ENCODE measurements at places on chromosomes 7 and 10. TPM values are rescaled to one million over a fixed set of nuclear protein-coding genes. Genes with fewer than 3 reads are reported as not detected.

DNA sequence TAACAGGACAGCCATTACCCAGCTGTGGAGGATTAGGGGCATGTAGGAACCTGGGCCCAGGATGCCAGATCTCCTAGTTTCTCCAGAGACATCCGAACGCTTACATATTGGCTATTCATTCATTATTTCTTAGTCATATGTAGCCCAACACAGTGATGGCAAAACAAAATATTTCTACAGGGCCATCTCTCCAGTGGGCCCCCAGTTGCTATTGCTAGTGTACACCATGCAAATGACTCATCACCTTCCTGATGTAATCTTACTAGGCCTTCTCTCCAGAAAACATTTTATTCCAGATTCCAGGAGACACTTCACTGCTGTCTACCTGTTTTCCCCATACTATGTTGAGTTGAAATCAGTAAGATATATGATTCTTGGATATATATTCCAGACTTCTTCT is 201.7 kb downstream of the PLXDC2 start:
- H3K36me3 ChIP-seq: no peaks in the 10 kb centered on the region
- DNase-seq: no peak
- no peak overlapping the region for H3K4me3 ChIP-seq
- no peaks in the 10 kb centered on the region for H3K27me3 ChIP-seq
- H3K4me1 ChIP-seq: no peaks in the 10 kb centered on the region

DNA sequence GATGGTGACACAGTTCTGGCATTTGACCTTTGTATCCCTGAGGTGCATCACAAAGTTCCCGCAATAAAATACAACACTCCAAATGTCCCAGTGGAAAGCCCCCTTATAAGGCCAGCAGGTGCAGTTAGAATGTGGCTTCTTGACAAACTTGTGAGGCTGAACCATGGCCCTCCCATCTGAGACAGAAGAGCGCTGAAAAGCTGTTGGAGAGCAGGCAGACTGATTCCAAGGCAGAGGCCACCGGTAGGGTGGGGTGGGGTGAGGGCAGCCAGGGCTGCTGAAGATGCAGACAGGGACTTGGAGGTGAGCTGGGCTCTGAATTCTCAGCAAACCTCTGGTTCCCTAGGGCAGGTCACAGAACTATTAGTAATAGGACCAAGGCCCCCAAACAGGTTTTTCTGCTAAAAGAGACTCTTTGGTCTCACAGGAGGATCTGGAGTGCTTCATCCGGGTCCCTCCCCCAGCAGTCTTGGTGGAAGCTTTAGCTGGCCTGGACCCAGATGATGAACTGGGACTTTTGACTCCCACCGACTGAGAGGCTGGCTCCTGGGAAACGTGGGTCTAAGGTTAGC is 15.6 kb upstream of the CHST3 start:
- H3K36me3 ChIP-seq: no peaks in the 10 kb centered on the region
- H3K4me1 ChIP-seq: no peaks in the 10 kb centered on the region
- no peak overlapping the region for H3K4me3 ChIP-seq
- no peak overlapping the region for H3K27ac ChIP-seq

GRCh38 chr7:99624484-99624883 is 7.7 kb downstream of the ZSCAN25 start:
- H3K4me3 ChIP-seq: peak overlapping the region; percentile 46
- no peaks in the 10 kb centered on the region for H3K27me3 ChIP-seq
- peak; percentile 87 for DNase-seq
- H3K27ac ChIP-seq: peak overlapping the region; percentile 32

GRCh38 chr7:153445641-153446040 is 606.6 kb upstream of the DPP6 start:
- no peaks in the 10 kb centered on the region for H3K4me1 ChIP-seq
- DNase-seq: no peak
- H3K27me3 ChIP-seq: no peaks in the 10 kb centered on the region
- H3K27ac ChIP-seq: no peak overlapping the region

DNA sequence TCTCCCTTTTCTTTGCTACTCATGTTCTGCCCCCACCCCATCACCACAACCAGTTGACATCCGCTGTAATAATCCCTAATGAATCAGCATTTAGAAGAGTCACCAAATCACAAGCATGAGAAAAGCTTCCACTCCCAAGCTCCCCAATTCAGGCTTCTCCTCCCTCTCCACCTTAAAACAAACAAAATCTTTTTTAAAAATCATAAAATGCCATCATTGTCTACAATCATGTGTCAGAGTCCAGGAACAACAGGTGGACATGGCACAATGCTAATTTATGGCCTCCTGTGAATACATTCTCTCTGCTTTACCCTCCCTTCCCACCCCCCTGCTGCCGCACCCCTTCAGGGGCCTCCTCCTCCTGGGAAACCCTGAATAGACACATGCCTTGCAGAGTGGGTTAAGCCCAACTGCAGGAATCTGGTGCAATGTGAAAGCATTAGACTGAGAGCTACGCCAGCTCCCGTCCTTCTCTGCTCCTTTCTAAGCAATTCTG is 3.7 kb downstream of the LRRC4 start:
- no peaks in the 10 kb centered on the region for H3K4me1 ChIP-seq
- no peaks in the 10 kb centered on the region for H3K27me3 ChIP-seq
- DNase-seq: no peak
- H3K27ac ChIP-seq: no peak overlapping the region
- peaks cover 3% of the 10 kb centered on the region for H3K36me3 ChIP-seq

- no peak overlapping the region for H3K27ac ChIP-seq
- H3K4me3 ChIP-seq: no peak overlapping the region
- no peaks in the 10 kb centered on the region for H3K4me1 ChIP-seq
- no peak for DNase-seq
- H3K27me3 ChIP-seq: no peaks in the 10 kb centered on the region
- no peaks in the 10 kb centered on the region for H3K36me3 ChIP-seq
Observed at GRCh38 chr7:23335136-23335535, 36.0 kb downstream of the MALSU1 start.

DNA sequence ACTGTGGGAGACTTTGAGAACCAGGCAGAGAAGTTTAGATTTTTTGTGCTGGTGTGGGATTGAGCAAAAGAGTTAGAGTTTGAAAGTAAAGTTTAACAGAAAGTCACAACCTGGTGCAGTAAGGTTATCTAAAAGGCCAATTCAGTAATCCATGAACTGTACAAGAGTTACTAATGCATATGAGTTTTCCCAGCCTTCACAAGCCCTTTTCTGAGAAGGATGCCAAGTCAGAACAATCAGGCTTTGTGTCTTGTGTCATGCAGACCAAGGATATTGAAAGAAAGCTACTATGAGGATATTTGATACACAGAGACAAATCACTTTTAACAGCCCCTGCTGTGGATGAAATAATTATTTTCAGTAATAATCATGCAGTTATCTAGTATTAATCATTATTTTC is 68.8 kb upstream of the MYO3A start:
- no peak overlapping the region for H3K27ac ChIP-seq
- no peaks in the 10 kb centered on the region for H3K4me1 ChIP-seq
- H3K36me3 ChIP-seq: no peaks in the 10 kb centered on the region
- no peaks in the 10 kb centered on the region for H3K27me3 ChIP-seq
- DNase-seq: no peak

GRCh38 chr10:77363210-77363609 is 274.4 kb downstream of the KCNMA1 start:
- no peaks in the 10 kb centered on the region for H3K4me1 ChIP-seq
- H3K27me3 ChIP-seq: no peaks in the 10 kb centered on the region

GRCh38 chr7:39721345-39721744 is 98.0 kb downstream of the RALA start:
- no peaks in the 10 kb centered on the region for H3K27me3 ChIP-seq
- H3K27ac ChIP-seq: no peak overlapping the region
- DNase-seq: no peak

DNA sequence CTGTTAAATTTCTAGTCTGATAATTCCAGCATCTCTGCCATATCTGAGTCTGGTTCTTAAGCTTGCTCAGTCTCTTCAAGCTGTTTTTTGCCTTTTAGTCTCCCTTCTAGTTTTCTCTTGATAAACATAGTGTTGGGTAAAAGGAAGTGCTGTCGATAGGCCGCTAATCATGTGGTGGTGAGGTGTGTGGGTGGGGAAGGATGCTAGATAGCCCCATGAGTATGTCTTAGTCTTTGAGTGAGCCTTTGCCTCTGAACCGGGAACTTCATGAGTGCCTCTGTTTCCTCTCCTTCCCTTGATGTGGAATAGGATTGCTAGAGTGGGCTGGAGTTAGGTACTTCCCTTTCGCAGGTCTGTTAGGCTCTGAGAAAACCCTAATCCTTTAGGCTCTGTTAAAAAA is 441.8 kb downstream of the INHBA start:
- no peaks in the 10 kb centered on the region for H3K27me3 ChIP-seq
- no peak for DNase-seq
- H3K4me1 ChIP-seq: no peaks in the 10 kb centered on the region
- H3K4me3 ChIP-seq: no peak overlapping the region

- DNase-seq: no peak
- peaks cover 7% of the 10 kb centered on the region for H3K4me1 ChIP-seq
- no peak overlapping the region for H3K4me3 ChIP-seq
Observed at GRCh38 chr10:122995936-122996335, 12.7 kb downstream of the IKZF5 start.

DNA sequence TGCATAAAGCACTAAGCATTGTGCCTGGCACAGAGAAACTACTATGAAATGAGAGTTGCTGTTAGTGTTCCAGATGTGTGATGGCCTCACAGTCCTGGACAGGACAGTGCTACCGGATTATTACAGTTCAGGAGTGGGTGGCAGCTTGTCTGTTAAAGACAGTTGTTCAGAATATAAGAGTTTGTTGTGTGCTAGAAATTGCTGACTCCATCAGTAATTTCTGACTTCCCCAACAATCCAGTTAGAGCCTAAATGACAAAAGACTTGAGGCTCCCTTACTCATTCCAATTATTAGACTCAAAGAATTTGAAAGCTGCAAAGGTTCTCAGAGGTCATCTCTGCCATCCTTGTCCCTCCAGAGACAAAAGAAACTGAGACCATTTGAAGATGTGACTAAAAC is 34.3 kb upstream of the DNAJB12 start:
- H3K27me3 ChIP-seq: no peaks in the 10 kb centered on the region
- H3K27ac ChIP-seq: no peak overlapping the region
- H3K4me1 ChIP-seq: no peaks in the 10 kb centered on the region
- DNase-seq: no peak
- H3K36me3 ChIP-seq: no peaks in the 10 kb centered on the region
- no peak overlapping the region for H3K4me3 ChIP-seq

DNA sequence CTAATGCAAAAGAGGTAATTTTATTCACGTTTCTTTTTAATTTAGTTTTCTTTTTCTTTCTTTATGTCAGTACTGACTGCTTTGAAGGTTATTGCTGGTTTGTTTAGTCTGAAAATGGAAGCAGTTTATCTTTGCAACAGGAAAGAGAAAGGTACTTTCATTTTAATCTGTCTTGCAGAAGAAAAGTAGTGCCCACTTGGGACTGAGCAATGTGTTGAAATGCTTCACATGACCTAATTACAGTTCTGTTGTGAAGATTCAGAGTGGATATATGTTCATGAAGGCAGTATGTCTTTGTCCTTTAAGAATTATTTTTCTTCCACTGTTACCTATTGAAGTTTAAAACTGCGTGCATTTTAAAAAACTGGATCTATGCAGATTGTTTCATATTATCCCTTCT is 80.1 kb downstream of the ANKIB1 start:
- H3K4me1 ChIP-seq: no peaks in the 10 kb centered on the region
- DNase-seq: no peak
- no peaks in the 10 kb centered on the region for H3K36me3 ChIP-seq
- no peaks in the 10 kb centered on the region for H3K27me3 ChIP-seq
- H3K27ac ChIP-seq: no peak overlapping the region

DNA sequence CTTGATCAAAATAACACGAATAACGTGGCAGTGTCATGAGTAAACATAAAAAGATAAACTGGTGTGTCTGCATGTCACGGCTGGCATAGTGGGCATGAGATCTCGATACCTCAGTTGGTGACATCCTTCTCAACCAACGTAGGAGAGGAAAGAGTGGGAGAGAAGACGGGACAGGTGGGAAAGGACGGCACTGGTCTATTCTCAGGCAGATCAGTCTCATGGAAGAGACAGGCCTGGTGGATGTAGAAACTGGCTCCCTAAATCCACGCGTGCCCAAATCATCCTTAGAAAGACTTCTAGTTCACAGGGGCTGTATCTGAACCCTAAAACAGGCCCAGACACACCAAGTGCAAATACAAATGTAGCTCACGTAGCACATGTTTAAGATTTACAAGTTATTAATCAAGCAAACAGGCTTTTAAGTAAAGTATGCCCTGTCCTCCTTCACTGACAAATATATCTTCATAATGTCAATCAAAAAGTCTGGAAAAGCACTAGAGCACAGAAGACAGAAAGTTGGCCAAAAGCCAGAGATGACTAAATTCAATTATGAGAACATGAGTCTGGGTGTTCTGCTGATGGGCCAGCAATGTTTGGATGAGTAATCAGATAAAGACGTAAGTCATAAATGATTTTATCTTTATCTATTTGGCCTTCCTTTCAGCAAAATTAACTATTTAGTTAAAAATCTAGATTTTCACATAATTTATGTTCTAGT is 56.3 kb downstream of the SFMBT2 start:
- no peak overlapping the region for H3K27ac ChIP-seq
- no peaks in the 10 kb centered on the region for H3K27me3 ChIP-seq
- H3K4me3 ChIP-seq: no peak overlapping the region
- H3K36me3 ChIP-seq: peaks cover 6% of the 10 kb centered on the region
- no peak for DNase-seq

DNA sequence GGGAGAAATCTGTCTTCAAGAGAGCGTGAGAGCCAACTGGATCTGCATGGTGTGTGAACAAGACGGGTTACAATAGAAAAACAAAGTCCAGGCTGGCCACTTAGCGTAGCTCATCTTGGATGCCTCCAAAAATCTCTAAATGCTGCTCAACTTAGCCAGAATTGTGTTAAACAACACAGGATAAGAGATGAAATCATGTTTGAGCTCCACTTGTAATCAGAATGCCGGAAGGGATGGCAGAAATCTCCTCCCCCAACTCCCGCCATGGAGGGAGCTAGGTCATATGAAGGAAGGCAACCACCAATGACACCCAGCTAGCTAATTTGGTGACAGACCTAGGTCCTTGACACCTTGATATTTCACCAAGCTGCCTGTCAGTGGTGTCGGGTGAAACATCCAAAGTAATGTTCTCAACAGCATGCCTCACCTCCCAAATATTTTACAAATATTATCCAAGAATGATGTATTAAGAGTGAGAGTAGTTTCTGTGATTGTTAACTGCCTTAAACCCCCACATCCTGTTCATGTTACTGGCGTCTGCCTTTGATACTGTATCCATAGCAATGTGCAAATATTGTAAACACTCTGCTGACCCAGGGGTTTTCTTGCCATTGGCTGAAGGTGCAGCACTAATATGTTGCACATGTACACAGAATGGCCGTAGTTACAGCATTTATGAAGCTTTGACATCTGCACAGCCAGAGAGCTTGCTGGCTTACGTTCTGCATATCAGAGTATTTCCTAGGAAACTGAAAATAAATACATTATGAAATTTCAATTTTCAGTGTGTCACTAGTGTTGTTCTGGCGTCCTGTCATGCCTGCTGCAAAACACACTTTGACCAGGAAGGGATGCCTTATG is 25.8 kb downstream of the TMEM254 start:
- no peaks in the 10 kb centered on the region for H3K27me3 ChIP-seq
- H3K4me1 ChIP-seq: no peaks in the 10 kb centered on the region
- H3K4me3 ChIP-seq: no peak overlapping the region
- peak; percentile 5 for DNase-seq
- H3K36me3 ChIP-seq: no peaks in the 10 kb centered on the region
- no peak overlapping the region for H3K27ac ChIP-seq

- H3K36me3 ChIP-seq: no peaks in the 10 kb centered on the region
- no peaks in the 10 kb centered on the region for H3K27me3 ChIP-seq
- H3K4me1 ChIP-seq: no peaks in the 10 kb centered on the region
- no peak for DNase-seq
- H3K4me3 ChIP-seq: no peak overlapping the region
- no peak overlapping the region for H3K27ac ChIP-seq
Observed at GRCh38 chr10:48508791-48509772, 95.8 kb downstream of the ARHGAP22 start.

NPY gene
- total RNA-seq: not detected

OR9A2 gene
- total RNA-seq: not detected

DGKI gene
- total RNA-seq: 1.3 TPM

All from CD8-positive, alpha-beta memory T cell (primary cell).